Sigmoid colon (tissue), 7 donors: ENCODE measurements at places on chromosomes 6 and 20. TPM values are rescaled to one million over a fixed set of nuclear protein-coding genes. Genes with fewer than 3 reads are reported as not detected.

The DNMT3B gene
- 0.54 TPM for total RNA-seq

DNA sequence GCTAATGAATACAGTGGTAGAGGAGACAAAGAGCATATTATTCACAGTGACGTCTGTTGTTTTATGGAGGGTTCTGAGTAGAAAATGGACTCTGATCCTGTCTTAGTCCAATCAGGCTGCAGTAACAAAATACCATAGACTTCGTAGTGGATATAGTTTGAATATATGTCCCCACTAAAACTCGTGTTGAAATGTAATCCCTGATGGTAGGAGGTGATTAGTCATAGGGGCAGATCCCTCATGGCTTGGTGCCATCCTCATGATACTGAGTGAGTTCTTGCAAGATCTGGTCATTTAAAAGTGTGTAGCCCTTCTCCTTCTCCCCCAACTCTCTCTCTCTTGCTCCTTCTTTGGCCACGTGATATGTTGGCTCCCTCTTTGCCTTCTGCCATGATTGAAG, 82.5 kb downstream of the CD83 start:
- no peaks in the 10 kb centered on the region for H3K36me3 ChIP-seq
- H3K27ac ChIP-seq: no peak overlapping the region
- H3K4me1 ChIP-seq: no peaks in the 10 kb centered on the region
- no peaks in the 10 kb centered on the region for H3K27me3 ChIP-seq

- H3K27ac ChIP-seq: no peak overlapping the region
- H3K4me1 ChIP-seq: no peaks in the 10 kb centered on the region
- H3K27me3 ChIP-seq: no peaks in the 10 kb centered on the region
- DNase-seq: no peak
These were observed 73.4 kb downstream of the REPS1 start for GRCh38 chr6:138914701-138915100.

GRCh38 chr20:39504710-39505094, 542.6 kb downstream of the DHX35 start:
- H3K27ac ChIP-seq: no peak overlapping the region
- H3K4me1 ChIP-seq: peaks cover 8% of the 10 kb centered on the region
- no peak for DNase-seq

- H3K27me3 ChIP-seq: no peaks in the 10 kb centered on the region
- no peak for DNase-seq
- no peaks in the 10 kb centered on the region for H3K36me3 ChIP-seq
- H3K4me1 ChIP-seq: no peaks in the 10 kb centered on the region
- H3K27ac ChIP-seq: no peak overlapping the region
These were observed 93.7 kb upstream of the ATXN1 start for GRCh38 chr6:16854986-16855385.

The CDH22 gene
- not detected for total RNA-seq

- H3K4me3 ChIP-seq: no peak overlapping the region
- no peaks in the 10 kb centered on the region for H3K27me3 ChIP-seq
- DNase-seq: no peak
- no peaks in the 10 kb centered on the region for H3K4me1 ChIP-seq
- no peaks in the 10 kb centered on the region for H3K36me3 ChIP-seq
- H3K27ac ChIP-seq: no peak overlapping the region
These were observed 732.8 kb upstream of the CITED2 start for GRCh38 chr6:140107216-140107615.
